CD4-positive, alpha-beta T cell treated with Interleukin-6 at 100 ng/mL for 8 hours (primary cell): ENCODE measurements at places on chromosomes 3 and 15.

DNA sequence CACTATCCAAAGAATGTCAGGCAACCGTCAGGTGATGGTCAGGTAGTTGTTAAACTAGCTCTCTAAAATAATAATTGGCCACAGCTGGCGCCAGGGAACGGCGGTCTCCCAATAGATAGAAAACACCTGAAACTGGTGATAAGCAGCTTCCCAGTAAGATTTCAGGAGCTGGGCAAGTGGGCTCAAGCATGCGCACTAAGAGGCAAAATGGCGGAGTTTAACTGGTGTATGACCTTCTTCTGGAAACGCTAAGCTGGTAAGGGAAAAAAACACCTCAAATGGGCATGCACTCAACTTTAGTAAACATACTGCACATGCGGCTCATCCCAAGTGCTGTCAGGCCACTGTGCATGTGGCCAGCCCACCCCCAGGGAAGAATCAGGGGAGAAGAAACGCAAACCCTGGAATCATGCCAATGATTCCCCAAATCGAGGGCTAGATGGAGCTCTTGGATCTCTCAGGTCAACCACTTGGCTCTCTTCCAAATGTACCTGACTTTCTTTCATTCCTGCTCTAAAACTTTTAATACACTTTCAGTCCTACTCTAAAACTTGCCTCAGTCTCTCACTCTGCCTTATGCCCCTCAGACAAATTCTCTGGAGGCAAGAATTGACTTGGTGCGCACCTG, 195.0 kb downstream of the ZNF621 start:
- no peak for DNase-seq

DNA sequence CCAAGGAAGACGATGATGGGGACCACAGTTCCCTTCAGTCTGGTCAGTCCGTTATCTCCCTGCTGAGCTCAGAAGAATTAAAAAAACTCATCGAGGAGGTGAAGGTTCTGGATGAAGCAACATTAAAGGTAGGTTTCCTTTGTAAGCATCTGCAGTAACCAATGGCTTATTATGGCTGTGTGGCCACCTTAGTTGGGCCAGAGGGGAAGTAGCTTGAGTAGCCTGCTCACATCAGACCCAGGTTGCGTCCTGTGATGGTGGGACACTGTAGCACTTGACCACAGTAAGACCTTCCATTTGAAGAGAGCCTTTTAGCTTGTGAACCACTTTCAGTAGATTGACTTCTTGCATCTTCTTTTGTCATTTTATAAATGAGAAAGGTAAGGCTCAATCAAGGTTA, 22.6 kb downstream of the STARD5 start:
- no peak for DNase-seq

DNA sequence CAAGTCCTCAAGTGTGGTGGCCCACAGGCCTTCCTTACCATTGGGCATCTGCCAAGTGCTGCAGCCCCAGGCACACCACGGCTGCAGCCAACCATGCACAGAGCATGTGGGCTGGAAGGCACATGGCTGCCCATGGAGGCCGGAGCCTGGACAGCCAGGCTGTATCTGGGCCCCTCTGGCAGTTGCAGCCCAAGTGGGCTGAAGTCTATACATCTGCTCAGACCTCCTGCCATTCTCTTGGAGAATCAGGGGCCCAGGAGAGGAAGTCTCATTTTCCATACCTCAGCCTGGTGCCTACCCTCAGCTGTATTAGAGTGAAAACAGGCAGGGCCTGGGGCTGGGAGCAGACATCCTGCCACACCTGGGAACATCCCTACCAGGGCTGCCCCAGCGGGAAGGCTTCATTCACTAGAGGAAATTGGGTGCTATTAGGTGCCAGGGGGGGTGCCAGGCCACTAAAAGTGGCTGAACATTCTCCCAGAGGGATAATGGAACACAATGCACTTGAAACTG, 48.0 kb upstream of the SLCO2A1 start:
- DNase-seq, result no peak

DNA sequence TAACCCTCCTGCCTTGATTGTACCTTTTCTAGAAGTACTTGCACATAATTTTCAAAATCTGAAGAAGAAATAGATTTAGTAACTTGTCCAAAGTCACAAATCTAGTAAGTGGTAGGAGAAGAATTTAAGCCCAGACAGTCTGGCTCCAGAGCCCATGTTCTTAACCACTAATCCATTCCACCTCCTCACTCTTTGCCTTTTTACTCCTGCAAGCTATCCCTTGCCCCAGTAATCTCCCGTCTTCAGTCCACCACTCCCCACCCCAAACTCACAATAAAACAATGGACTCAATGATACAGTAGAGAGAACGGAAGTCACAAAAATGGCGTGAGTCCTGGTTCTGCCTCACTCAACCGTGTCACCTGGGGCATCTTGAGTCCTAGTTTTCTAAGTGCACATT, 48.7 kb downstream of the SETMAR start:
- no peak for DNase-seq

GRCh38 chr15:50828610-50829206, 63.2 kb upstream of the SPPL2A start:
- no peak for DNase-seq

DNA sequence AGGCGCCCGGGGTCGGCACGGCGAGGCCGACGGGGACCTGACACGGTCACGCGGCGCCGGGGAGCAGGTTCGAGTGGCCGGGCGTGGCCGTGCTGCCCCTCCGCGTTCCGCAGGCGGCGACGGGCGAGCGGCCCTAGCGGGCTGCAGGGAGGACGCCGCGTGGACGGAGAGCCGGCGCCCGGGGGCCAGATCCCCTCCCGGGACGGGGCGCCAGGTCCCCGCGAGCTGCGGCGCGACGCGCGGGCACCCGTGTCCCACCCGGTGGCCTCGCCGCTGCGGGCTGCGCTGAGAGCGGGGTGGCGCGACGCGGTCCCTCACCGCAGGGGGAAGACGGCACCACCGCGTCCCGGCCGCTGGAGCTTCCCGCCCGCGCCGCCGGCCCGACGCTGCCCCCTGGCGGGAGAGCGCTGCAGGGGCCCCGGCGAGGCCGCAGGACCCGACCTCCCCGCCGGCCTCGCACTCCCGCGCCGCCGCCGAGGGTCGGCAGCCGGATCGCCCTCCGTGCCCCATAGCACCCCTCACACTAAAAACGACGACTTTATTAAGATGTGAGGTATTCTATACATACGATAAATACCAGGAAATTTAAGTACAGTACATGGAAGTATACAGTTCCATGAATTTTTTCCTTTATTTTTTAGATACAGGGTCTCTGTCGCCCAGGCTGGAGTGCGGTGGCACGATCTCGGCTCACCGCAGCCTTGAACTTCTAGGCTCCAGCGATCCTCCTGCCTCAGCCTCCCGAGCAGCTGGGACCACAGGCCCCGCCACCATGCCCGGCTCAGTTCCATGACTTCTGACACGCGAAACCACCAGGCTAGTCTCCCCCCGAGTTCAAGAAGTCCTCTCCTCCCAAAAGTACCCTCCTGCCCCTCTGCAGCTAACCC, 1.3 kb upstream of the PIGZ start:
- DNase-seq, result peak; percentile 55

- DNase-seq, result no peak
Measured at GRCh38 chr3:143236226-143236964, 116.8 kb downstream of the CHST2 start.

DNA sequence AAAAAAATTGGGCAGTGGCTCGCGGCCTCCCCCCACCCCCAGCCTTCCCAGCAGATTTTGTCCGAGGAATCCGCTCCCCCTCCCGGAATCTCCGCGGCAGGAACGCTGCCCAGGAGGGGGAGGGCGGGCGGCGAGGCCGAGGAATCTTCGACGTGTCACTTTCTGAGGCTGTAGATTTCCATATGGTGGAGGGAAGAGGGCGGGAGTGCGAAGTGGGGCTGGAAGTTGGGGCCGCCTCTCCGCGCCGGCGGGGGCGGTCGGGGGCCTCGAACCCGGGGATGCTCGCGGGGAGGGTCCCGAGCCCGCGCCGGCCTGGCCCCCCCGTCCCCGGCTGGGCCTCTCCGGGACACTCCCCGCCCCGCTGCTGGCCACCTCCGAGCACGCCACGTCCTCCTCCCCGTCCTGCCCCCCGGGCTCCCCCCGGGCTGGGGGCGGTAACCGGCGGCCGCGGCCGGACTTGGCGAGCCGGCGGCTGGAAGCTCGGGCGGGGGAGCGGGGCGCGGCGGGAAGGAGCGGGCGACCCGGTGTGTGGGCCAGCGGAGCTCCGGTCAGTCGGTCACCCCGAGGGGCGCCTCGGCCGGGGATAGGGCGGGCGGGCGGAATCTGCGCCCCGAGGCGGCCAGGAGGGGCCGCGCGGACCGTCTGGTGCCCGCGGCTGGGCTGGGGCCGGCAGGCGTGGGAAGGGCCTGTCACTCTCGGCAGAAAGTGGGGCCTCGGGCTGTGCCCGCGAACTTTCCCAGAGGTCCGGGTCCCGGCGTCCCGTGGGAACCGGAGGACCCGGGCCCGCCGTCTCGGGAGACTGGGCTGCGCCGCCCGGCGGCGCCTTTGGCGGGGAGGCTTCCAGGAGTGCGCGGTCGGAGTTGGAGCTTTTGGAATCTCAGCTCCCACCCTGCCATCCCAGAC, 951 bp downstream of the FNDC3B start:
- DNase-seq, result no peak

GRCh38 chr3:118000219-118000618, 1034.4 kb downstream of the IGSF11 start:
- DNase-seq, result no peak

DNA sequence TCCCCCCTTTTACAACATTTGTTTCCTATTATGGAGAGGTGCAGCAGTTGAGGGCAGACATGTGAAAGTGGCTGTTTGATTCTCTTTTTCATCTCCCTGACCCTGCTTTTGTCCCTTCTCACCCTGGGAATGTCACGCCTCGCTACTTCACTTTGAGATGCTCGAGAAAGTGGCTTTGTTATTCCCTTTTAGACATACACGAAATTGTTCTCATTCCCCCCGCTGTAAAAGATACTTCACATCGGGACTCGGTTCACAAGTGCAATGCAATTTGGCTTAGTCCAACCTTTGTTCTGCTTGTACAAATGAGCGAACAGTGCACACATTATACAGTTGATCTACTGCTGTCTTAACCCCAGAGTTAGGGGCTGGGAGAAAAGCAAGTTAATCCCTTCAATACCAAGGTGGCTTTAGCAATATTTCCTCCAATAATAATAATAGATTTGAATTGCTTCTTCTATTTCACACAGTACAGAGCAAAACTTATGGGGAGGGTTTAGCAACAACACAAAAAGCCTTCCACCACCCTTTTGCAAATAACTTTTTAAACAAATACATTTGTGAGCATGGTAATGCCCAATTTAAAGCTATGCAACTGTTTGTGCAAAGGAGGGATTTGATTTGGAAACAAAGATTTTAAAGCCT, 5.7 kb upstream of the FOXB1 start:
- no peak for DNase-seq

DNA sequence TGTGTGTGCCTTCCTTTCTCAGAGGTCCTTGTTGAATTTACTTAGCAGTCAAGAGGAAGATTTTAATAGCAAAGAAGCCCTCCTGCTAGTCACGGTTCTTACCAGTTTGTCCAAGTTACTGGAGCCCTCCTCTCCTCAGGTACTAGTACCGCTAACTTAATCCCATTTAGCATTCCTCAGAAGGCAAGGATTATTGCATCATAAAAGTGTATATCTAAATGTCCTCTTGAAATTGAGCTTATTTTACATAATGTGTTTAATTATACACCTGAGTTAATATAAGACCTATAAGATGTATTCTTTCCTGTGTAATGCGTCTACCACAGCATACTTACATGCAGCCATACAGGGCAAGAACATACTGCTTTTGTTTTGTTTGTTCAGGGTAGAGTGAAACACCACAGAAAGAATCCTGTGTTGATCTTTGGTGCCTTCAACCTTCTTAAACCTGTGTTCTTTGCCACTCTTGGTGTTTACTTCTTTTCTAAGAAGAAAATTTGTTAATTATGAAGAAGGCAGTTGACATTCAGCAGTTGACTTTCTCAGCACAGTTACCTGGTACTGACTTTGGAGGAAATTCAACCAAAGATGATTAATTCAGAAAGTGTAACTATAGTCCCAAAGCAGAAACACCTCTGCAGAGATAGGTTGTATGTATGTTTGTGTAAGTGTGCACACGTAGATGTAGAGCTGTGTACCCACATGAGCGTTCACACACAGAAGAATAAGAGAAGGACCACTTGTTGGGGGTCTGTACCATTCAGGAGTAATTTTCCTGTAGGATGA, 33.1 kb downstream of the POLG start:
- no peak for DNase-seq

GRCh38 chr15:40847223-40847961, 3.5 kb downstream of the SPINT1 start:
- DNase-seq, result peak; percentile 16

- no peak for DNase-seq
Measured at GRCh38 chr3:116444819-116445310, 422 bp downstream of the LSAMP start.

DNA sequence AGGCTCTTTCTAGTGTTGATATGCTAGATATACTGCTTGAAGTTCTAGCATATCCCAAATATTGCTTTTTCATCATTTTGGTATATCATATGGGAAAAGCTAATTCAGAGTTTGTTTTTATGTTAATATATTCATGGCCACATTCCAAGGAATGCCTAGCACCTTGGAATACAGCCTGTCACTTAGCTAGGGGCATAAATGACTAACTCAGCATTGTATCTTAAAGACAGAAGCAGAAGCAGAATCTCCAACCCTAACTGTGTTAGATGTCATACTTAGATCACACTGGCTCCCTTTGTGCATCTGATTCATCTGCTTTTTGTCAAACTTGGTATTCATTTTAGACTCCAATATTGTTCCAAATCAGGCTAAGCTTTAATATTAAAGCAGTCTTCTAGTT, 130.8 kb upstream of the TSPAN3 start:
- no peak for DNase-seq

DNA sequence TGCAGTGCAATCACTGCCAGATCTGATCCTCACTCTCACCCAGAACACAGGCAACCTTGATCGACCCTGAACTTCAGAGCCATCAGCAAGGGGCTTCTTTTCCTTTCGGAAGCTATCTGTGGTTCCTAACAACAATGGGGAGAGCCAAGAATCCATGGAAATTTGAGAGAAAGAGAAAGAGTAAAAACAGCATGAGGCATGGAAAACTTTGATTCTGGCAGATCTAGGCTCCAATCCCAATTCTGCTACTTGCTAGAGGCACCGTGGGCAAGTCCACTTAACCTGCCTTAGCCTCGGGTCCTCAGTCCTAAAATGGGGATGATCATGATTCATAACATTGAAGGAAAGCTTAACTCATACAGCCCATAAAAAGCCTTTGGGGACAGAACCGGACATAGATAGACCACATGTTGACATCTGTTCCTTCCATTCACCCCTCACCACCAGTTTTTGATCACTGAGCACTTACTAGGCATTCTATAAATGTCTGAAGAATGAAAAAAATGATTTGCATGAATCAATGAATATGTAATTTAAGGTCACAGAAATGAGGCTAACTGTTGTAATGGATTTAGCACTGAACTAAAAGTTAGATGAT, 605.7 kb upstream of the CFAP20DC start:
- DNase-seq, result no peak

GRCh38 chr15:92655178-92655995, at the start of gene FAM174B:
Gene FAM174B (minus strand): TSS chr15:92655775.
- no peak for DNase-seq

GRCh38 chr3:196428041-196428440, 4.2 kb downstream of the UBXN7 start:
- DNase-seq, result no peak

GRCh38 chr15:51681303-51681963, at the start of gene SCG3:
Gene SCG3 (plus strand): TSS chr15:51681503. CDS start chr15:51681756, 253 bp downstream.
- DNase-seq, result peak; percentile 24
